Transverse colon (tissue), 4 donors: ENCODE measurements at places on chromosomes 11 and 22.

DNA sequence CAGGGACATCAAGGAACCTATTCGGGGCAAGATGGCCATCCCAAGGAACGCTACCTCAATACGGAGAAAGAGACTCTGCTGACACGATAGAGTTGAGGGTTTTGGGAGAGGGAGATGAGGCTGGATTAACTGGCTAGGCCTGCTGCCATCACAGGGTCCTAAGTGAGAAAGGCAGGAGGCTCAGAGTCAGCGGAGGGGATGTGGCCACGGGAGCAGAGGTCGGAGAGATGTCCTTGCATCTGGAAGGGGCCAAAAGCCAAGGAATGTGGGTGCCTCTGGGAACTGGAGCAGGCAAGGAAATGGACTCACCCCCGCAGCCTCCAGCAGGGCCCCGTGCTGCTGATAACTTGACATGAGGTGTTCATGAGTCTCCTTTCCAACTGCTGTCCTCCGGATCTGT lies 31.0 kb upstream of the RFPL3 start:
- H3K27ac ChIP-seq = no peak overlapping the region
- no peaks in the 10 kb centered on the region for H3K27me3 ChIP-seq
- no peaks in the 10 kb centered on the region for H3K36me3 ChIP-seq
- H3K4me1 ChIP-seq = no peaks in the 10 kb centered on the region
- DNase-seq = no peak

DNA sequence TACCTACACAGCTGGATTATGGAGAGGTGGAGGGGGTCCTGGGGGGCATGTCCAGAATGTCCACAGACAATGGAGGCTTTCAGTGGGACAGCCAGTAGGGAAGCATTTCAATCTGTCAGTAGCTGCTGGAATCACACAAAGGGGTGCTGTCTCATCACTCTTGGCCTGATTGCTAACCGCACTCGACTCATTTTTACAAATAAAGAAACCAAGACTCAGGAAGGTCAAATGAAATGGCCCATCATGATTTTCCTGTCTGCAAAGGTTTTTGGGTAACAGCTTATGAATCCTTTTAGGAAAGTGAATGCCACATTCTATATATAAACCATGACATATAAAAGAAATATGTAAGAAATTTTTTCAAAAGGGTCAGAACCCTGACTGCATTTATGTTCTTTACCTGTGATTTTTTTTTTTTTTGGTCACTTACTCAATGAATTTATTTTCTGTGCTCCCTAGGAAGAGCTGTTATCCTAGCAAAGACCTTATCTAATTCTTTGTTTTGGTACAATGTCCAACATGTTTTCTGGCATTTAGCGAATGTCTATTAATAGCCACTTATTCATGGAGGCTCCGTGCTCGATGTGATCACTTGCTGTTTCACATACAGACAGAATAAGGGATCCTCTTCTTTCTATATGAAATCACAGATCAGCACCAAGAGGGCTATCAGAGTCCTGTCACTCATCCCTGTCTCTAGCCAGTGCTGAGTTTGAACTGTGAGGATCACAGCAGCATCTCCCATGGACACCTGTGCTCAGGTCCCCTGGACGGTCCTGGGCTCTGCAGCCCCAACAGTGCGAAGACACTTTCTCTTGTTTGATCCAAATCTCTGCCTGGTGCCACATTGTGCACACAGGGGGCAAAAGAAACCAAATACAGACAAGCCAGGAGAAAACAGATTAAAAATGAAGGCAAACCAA lies 979.7 kb downstream of the NTM start:
- H3K4me3 ChIP-seq = no peak overlapping the region
- H3K27ac ChIP-seq = no peak overlapping the region
- H3K4me1 ChIP-seq = no peaks in the 10 kb centered on the region
- no peaks in the 10 kb centered on the region for H3K36me3 ChIP-seq
- H3K27me3 ChIP-seq = no peaks in the 10 kb centered on the region

DNA sequence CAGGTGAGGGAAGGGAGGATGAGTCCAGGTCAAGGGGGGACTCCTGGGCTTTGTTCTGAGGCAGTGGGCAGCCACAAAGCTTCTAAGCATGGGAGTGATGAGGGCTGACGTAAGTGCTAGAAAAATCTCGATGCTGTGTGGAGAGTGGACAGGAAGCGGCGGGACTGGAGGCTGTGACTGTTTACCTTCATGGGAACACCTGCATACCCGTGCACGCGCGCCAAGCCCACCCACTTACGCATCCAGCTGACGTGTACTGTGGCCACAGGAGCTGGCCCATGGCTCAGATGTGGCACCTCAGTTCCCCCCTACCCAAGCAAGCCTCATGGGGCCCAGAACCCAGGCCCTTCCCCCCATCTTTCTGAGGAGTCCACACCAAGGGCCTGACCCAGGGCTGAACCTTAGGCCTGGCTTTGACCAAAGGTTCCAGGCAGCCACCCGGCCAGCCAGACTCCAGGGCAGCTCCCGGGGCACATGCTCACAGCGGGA lies 14.0 kb downstream of the MYRF start:
- H3K27ac ChIP-seq = no peak overlapping the region
- H3K27me3 ChIP-seq = no peaks in the 10 kb centered on the region
- H3K36me3 ChIP-seq = no peaks in the 10 kb centered on the region
- no peaks in the 10 kb centered on the region for H3K4me1 ChIP-seq

DNA sequence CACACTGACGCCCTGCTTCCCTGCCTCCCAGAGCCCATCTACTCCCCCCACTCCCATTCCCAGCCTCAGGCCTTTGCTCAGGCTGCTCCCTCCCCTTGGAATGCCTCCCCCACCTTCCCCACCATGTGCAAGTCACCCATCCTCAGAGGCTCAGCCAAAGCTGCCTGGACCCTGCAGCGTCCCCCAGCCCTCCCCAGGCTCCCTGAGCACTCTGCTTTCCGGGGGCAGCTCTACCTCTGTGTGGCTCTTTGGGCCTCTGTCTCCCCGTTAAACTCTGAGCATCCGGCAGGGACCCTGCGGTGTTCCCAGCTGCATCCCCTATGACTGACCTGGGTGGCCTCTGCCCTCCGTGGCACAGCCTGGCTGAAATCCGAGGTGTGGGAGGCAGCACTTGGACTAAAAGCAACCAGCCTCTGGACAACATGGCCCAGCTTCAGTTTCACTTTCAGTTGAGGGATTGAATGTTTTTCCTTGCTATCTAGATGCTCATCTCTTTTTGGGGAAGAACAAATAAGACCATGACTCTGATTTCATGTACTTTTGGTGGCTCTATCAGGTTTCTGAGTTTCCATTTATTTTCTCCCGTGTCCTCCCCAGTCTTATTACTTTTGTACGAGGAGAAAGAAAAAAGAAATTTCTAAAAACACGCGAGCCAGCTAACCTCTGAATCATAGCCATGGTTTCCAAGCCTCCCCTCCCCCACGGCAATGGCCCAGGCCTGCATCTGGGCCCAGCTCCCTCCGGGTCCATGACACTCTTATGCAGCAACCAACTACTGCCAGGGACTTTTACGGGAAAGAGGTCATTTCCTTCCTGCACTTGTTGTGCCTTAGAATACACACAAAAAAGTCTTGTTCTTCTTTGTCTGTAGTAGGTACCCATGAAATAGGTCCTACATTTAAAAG lies 3.8 kb downstream of the APOL3 start:
- peak overlapping the region; percentile 91 for H3K27ac ChIP-seq
- H3K4me1 ChIP-seq = peaks cover 57% of the 10 kb centered on the region
- no peaks in the 10 kb centered on the region for H3K27me3 ChIP-seq
- H3K36me3 ChIP-seq = no peaks in the 10 kb centered on the region

- H3K36me3 ChIP-seq = no peaks in the 10 kb centered on the region
- no peak overlapping the region for H3K4me3 ChIP-seq
- no peak overlapping the region for H3K27ac ChIP-seq
- no peaks in the 10 kb centered on the region for H3K4me1 ChIP-seq
- no peak for DNase-seq
Observed at GRCh38 chr11:120859552-120860295, 164.2 kb upstream of the TBCEL start.

- H3K27ac ChIP-seq = no peak overlapping the region
- H3K4me3 ChIP-seq = no peak overlapping the region
- H3K27me3 ChIP-seq = no peaks in the 10 kb centered on the region
- no peak for DNase-seq
- H3K4me1 ChIP-seq = peaks cover 8% of the 10 kb centered on the region
- H3K36me3 ChIP-seq = no peaks in the 10 kb centered on the region
Observed at GRCh38 chr11:86932924-86933875, 22.0 kb downstream of the FZD4 start.

DNA sequence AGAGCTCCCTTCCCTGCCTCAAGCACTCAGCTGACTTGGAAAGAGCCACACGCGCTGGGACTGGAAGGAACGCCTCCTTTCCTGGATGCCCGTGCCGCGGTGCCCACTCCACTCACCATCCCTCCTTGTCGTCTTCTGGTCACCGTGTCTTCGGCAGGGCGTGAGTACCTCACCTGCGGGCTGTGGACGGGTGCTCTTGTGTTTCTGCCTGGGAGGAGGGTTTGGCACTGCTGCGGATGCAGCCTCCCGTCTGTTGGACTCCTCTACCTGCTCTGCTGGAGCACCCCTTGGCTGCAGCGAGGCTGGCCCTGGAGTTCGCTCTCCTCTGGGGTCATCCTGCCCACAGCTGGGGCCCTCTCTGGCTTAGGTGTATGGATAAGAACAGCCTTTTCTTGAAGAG lies 612.7 kb downstream of the BRD1 start:
- no peaks in the 10 kb centered on the region for H3K36me3 ChIP-seq
- no peaks in the 10 kb centered on the region for H3K4me1 ChIP-seq
- H3K4me3 ChIP-seq = no peak overlapping the region
- H3K27ac ChIP-seq = no peak overlapping the region
- peaks cover under 1% of the 10 kb centered on the region for H3K27me3 ChIP-seq
- peak; percentile 1 for DNase-seq

- no peaks in the 10 kb centered on the region for H3K36me3 ChIP-seq
- no peaks in the 10 kb centered on the region for H3K27me3 ChIP-seq
- no peaks in the 10 kb centered on the region for H3K4me1 ChIP-seq
- no peak overlapping the region for H3K27ac ChIP-seq
Observed at GRCh38 chr11:36438126-36438525, 71.9 kb downstream of the TRAF6 start.

GRCh38 chr11:66880496-66881450 lies 23.9 kb downstream of the LRFN4 start:
- no peak overlapping the region for H3K4me3 ChIP-seq
- H3K27ac ChIP-seq = no peak overlapping the region
- H3K27me3 ChIP-seq = no peaks in the 10 kb centered on the region
- DNase-seq = no peak

GRCh38 chr22:41672780-41673509 lies 15.7 kb downstream of the SNU13 start:
- H3K4me1 ChIP-seq = no peaks in the 10 kb centered on the region
- H3K27ac ChIP-seq = no peak overlapping the region
- DNase-seq = no peak
- no peaks in the 10 kb centered on the region for H3K36me3 ChIP-seq
- no peaks in the 10 kb centered on the region for H3K27me3 ChIP-seq
- H3K4me3 ChIP-seq = no peak overlapping the region

DNA sequence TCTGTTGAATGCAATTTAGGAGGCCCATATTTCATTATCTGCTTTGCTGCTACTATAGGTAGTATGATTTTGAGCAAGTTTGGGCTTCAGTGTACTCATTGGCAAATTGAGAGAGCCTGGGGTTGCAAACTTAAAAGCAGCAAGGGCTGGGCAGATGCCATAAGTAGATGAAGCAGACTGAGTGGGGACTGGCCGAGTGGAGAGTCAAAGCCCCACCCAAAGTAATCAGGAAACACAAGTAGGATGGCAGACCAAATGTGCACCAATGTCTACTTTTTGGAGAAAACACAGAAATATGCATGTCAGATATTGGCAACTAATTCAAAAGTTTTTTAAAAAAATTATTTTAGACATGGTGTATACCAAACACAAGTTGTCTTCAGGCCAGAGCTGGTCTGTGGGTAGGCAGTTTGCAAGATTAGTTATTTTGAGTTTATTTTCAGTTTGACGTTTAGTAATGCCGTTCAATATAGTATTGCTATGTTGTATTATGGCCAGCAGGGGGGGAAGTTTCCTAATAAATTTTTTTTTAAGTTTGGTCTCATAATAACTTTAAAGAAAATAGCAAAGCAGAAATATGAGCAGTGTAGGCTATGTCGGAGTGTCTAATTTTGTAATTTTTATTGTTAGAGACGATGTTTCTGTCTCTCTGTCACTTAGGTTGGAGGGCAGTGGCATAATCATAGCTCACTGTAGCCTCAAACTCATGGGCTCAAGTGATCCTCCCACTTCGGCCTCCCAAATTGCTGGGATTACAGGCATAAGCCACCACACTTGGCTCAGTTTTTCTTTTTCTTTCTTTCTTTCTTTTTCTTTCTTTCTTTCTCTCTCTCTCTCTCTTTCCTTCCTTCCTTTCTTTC lies 105.1 kb downstream of the HIPK3 start:
- no peak for DNase-seq
- H3K4me1 ChIP-seq = no peaks in the 10 kb centered on the region
- H3K27ac ChIP-seq = no peak overlapping the region
- H3K27me3 ChIP-seq = peaks cover 8% of the 10 kb centered on the region
- no peak overlapping the region for H3K4me3 ChIP-seq

DNA sequence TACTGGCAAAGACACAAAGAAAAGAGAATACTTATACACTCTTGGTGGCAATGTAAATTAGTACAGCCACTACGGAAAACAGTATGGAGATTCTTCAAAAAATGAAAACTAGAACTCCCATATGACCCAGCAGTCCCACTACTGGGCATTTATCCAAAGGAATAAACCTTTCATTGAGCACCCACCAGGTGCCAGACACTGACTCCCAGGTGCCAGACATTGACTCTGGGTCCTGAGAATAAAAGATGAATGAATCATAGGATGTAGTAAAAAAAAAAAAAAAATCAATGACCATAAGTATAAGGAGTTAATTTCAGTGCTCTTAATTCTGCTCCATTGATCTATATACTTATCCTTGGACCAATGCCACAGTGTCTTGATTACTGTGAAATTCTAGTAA lies 28.2 kb downstream of the HEPHL1 start:
- no peak for DNase-seq
- H3K4me1 ChIP-seq = no peaks in the 10 kb centered on the region
- H3K36me3 ChIP-seq = no peaks in the 10 kb centered on the region
- no peaks in the 10 kb centered on the region for H3K27me3 ChIP-seq

DNA sequence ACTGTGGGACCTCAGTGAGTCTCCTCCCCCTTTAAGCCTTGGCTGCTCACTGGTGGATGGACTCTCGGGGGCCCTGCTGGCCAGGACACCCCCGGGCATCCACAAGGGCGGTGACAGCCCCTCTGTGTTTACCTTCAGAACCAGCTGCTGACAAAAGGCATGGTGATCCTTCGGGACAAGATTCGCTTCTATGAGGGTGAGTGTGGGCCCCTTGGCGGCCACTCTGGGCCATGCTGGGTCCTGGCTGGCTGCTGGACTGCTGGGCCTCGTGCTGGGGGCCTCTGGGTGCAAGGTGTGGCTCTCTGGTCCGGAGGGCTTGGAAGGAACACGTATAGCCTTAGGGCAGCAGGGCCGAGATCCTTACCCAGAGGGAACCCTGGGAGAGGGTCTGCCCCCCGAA lies 24.4 kb downstream of the PRR5 start:
- H3K36me3 ChIP-seq = no peaks in the 10 kb centered on the region
- no peaks in the 10 kb centered on the region for H3K27me3 ChIP-seq
- H3K4me3 ChIP-seq = no peak overlapping the region
- no peak overlapping the region for H3K27ac ChIP-seq
